ENCODE measurements at places on chromosomes 12 and 14. TPM values are rescaled to one million over a fixed set of nuclear protein-coding genes. Genes with fewer than 3 reads are reported as not detected.

Gene GPR135
- 1.5 TPM for total RNA-seq

Gene EPS8
- total RNA-seq = 2.7 TPM

Gene CEP290
- 13.9 TPM for total RNA-seq

Gene TSPAN9
- total RNA-seq = 116 TPM

Gene KRT83
- not detected for total RNA-seq

Gene CLEC6A
- total RNA-seq = not detected

Gene P2RX2
- total RNA-seq = not detected

Data from endothelial cell (in vitro differentiated cells).